ENCODE measurements at places on chromosomes 6 and 20.
A peak's percentile ranks its signal among the peaks of the same experiment; 100 is the strongest.

- no peak for DNase-seq
These were observed 49.7 kb downstream of the TOP1 start for GRCh38 chr20:41078329-41078728.

DNA sequence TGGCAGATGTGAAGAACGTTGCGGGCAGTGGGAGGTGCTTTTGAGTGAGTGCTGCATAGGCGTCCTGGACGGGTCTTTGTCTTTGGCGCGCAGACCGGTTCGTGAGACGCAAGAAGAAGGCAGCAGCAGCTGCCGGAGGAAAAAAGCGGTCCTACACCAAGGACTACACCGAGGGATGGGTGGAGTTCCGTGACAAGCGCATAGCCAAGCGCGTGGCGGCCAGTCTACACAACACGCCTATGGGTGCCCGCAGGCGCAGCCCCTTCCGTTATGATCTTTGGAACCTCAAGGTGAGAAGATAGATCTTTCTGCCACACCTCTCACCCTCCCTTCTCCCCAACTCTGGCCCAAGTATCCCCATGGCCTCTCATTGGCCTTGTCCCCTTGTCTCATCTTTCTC, 1.1 kb downstream of the ABT1 start:
- DNase-seq, result no peak

GRCh38 chr20:53574259-53574789, 19.3 kb downstream of the ZNF217 start:
- DNase-seq, result no peak

DNA sequence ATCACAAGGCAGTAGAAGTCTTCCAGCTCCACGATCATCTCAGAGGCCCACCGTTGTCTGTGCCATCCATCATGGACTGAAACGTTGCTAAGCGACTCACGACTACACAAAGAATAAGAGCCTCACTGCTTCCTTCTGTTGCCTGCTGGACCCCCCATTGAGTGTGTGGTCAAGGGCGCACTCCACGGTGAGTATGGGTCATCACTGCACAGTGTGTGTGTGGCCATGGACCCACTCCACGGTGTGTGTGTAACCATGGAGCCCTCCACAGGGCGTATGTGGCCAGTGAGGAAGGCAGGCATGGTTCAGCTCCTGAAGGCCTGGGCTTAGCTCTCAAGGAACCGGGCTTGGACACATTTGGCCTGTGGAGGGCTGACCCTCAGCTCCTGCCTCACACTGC, 123.4 kb upstream of the AFDN start:
- DNase-seq, result no peak

- no peak for DNase-seq
These were observed 345.6 kb downstream of the CDC5L start for GRCh38 chr6:44733126-44733525.

GRCh38 chr6:44533421-44533820, 145.9 kb downstream of the CDC5L start:
- no peak for DNase-seq

GRCh38 chr20:61507778-61508177, 255.7 kb downstream of the CDH4 start:
- no peak for DNase-seq

DNA sequence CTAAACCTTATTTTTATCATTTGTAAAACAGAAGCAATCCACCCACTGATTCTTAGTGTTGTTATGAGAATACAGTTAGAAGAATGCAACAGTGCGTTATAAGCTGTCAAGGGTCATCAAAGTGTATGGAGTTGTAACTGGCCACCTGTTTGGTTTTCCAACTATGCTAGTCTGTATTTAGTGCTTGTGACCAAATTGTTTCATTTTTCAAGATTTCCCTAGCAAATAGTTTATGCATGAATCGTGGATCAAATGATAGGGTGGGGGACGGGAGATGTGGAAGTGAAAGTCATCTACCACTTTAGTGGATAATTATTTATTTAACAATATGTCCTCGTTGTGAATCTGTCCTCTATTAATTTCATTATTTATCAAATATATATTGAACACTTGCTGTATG, 175.4 kb upstream of the HDDC2 start:
- DNase-seq, result no peak

DNA sequence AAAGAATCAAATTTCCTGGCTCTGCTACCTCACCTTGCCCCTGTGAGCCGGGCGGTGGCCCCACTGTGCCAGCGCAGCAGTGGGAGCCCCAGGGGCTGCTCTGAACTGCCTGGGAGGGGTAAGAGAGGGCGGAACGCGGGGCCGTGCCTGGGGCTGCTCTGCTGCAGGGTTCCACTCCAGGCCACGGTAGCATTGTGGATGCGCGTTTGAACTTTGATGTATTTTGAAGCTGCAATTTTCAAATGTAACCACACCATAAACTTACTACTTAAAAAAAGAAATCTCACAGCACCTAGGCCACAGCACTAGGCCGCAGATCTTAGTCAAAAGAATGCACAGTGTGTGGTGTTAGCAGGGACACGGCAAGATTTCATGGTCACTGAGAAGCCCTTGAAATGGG, 57.5 kb downstream of the PRDM1 start:
- no peak for DNase-seq

- peak; percentile 18 for DNase-seq
These were observed at the start of gene MRAP2 for GRCh38 chr6:84033523-84034451. Gene MRAP2 (plus strand): TSS chr6:84033772. CDS start chr6:84055319, 21,547 bp downstream.

DNA sequence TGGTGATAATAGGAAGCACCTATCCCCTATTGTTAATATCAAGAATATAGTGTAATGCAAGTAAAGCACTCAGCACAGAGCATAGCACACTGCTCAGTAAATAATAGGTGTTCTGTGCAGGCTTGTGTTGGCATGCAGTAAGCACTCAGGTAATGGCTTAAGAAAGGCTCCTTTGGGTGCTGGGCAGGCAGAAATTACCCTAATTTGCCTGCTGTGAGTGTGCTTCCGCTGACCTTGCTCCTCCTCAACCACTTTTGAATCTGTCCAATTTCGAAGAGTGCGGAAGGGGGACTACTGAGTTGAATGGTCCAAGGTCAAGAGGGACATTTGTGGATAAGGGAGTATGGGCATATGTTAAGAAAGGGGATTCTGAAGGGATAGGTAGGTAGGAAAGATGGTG, 15.4 kb downstream of the SRSF3 start:
- no peak for DNase-seq

DNA sequence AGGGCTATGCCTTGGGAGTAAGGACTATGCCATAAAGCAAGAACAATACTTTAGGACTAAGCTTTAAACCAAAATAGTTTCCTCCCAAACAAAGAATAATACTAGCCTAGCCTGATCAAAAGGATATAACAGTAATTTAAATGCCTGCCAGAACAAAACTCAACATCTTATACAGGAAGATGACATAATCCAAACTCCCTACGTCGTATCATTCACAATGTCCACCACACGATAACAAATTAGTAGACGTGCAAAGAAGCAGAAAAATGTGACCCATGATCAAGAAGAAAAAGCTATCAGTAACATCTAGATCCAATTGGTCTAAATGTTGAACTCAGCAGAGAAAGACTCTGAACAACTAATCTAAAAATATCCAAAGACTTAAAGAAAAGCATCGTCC, 65.8 kb downstream of the RSPH3 start:
- DNase-seq, result no peak

- peak; percentile 95 for DNase-seq
These were observed at the start of gene BCAS4 for GRCh38 chr20:50794846-50795634. Gene BCAS4 (plus strand): TSS chr20:50795061. CDS start chr20:50795084, 23 bp downstream.

GRCh38 chr6:126063512-126064146, 77.3 kb downstream of the TRMT11 start:
- DNase-seq, result no peak

- no peak for DNase-seq
These were observed 61.8 kb upstream of the PLEKHG1 start for GRCh38 chr6:150537893-150538292.
